ENCODE measurements at places on chromosomes 16 and 17.

- DNase-seq, result no peak
Observed at GRCh38 chr17:68061512-68062313, 26.2 kb downstream of the KPNA2 start.

DNA sequence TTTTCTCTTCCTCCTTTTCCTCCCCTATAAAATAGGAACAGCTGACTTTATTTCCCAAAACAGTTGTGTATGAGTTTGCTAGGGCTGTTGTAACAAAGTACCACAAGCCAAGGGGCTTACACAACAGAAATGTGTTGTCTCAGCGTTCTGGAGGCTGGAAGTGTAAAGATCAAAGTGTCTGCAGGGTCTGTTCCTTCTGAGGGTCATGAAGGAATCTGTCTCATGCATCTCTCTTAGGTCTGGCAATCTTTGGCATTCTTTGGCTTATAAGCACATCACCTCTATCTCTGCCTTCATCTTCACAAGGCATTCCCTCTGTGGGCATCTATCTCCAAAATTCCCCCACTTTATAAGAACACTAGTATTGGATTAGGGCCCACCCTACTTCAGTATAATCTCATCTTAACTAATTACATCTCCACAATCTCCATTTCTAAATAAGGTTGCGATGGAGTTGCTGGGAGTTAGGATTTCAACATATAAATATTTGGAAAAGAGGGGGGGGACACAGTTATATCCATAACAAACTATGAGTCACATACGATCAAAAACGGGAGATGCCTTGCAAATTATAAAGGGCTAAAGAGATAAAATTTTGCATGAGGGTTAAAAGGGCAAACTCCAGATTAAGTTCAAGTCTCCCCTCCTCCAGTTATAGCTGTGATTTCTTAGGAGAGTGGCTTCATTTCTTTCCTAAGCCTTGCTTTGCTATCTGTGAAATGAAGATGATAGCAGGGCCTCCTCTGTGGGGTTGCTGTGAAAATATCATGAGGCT is 109.7 kb downstream of the VAT1L start:
- no peak for DNase-seq

DNA sequence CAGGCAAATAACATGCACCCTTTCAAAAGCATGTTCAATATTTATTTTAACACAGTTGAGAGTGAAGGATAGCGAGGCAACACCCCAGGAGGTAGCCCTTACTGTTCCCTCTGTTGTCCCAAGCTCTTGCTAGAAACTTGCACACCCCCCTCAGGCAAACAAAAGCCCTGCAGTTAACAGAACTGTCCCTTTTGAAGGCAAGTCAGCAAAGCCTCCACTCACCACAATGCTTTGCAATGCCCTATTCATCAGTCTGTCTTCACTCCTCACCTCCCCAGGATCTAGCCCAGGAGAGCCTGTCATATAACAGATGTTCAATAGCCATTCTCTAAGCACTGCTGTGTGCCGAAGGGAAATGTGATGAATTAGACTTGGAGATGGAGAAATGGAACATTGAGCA is 3.5 kb upstream of the CNEP1R1 start:
- DNase-seq, result no peak

DNA sequence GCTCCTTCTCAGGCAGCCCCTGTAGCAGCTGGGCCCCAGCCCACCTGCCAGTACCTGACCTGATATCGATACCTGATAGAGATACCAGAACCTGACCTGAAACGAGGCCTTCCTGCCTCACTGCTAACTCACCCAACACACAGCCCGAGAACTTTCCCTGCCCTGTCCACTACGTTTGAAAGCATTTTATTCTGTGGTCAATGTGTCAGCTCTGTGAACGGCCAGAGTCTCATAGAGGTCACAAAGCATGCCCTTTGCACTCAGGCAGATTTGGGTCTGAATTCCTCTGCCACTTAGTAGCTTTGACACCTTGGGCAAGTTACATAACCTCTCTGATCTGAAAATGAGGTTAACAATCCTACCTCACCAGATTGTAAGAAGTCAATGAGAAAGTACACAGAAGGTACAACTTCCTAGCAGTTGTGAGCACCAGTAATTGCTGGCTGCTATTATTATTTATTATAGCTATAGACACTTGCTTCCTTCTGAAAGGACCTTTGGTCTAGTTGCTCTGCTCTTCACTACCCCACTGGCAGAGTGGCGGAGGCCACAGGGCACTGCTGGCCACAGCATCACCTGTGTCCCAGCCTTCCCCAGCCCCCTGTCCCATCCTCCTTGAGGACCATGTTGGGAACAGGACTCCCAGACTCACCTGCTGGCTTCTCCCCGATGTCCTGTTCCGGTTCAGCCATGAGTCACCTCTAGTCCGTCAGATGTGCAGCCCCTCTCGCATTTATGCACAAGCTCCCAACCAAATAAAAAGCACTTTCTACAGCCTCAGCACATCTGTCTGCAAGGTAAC is 895 bp downstream of the ANKRD40CL start:
- no peak for DNase-seq

GRCh38 chr17:10772425-10773380 is 31.2 kb downstream of the TMEM238L start:
- DNase-seq, result peak; percentile 42

DNA sequence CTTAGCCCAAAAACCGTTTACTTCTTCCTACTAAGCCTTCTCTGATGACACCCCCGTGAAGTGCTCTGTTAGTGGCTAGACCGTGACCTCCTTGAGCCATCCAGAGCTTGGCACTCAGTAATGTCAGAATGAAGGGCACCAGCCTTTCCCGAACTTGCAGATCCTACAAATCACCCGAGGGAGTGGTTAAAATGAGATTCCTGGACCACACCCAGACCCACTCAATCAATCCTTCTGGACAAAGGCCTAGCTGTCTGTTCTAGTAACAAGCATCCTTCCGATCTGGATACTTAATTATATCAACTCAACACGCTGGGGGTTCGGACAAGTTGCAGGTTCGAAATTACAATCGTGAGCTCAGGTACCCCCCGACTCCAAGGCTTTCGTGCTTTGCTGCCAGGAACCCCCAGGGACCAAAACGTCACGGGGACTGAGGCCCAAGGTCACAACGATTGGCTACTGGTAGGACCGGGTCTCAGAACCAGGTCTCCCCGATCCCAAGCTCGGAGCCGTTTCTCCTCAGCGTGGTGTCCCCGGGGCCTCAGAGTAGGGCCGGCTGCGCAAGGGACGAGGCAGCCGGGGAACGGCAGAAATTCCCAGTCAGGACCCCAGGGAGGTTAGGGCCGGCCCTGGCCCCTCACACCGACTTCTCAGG is 527 bp downstream of the CIAPIN1 start:
- DNase-seq, result no peak

DNA sequence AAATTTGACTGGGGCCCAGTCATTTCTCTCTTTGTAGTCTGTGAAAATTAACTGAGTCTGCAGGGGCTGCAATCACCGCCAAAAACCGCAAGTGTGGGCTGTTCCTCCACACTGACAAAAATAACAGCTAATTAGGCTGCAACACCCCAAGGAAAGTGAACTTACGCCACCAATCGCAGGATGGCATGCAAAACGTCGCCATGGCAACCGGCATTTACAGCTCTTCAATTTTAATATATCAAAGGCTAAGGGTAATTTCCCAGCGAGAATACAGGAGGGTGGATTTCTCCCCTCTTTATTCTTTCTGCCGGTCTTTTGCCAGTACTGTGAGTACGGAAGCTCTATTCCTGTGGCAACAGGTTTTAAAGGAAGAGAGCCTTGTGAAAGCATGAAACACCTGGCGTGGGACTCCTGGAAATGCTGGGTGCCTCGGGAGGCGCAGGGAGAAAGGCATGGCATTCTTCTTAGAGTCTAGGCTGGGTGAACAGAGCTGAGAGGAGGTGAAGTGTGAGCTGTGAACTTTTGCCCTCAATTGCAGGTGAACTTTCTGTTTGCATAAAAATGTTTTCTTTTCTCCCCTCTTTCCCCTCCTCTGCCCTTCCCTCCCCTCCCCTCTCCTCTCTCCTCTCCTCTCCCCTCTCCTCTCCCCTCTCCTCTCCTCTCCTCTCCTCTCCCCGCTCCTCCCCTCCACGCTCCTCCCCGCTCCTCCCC is 399.7 kb downstream of the XYLT1 start:
- DNase-seq, result peak; percentile 85

GRCh38 chr16:65414284-65414984 is 292.6 kb upstream of the CDH11 start:
- DNase-seq, result no peak

- no peak for DNase-seq
Observed at GRCh38 chr17:35731917-35732805, 722 bp downstream of the RASL10B start.

- no peak for DNase-seq
Observed at GRCh38 chr17:49993423-49994060, 1.5 kb downstream of the DLX3 start.

DNA sequence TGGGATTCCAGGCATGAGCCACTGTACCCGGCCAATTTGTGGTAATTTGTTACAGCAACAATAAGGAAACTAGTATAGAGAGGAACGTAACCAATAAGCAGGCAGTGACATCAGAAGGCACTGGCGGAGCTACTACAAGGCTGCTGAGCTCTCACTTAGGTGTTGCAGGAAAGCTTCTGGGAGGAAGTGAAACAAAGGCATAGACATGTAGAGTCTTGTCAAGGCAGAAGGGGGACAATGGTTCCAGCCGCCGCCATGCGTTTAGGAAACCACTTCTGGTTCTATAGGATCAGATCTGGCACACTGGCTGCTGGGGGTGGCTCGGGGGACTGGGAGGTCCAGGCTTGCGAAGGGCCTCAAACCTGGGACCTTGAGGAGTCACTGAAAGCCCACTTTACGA is 9.4 kb upstream of the CPSF4L start:
- DNase-seq, result no peak

DNA sequence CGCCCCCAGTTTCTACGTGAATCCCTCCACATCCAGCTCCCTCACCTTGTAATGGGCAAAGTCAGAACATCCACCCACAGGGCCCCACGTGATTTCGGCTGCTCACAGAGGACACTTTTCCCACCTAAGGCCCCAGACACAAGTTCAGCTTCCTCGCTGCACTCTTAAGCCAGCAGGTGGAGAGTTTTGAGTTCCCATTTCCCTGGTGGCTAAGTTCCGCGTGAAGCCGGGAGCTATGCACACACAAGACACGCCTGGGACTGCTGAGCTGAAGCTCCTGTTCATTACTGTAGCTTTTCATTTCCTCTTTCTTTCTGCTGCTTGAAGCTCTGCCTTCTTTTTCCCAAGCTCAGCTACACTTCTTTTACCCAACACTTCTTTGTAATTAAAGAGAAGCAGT is 273.8 kb downstream of the NPIPA8 start:
- no peak for DNase-seq

DNA sequence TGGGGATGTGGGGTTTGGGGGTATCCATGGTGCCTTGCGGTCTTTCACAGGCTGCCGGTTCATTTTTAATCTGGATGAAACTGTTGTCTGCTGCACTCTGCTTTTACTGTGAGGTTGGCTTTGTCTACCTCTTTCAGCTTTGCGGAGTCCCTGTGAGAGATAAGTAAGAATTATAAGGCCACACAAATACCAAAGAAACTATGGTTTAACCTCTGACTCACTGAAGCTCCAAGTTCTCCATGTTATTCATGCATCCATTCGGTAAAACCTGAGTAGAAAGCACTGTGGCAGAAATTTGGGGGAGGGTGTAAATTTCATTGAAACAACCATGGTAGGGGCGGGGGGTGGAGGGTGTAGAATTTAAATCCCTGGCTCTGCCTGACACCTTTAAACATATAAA is 30.5 kb downstream of the KIAA0753 start:
- no peak for DNase-seq

DNA sequence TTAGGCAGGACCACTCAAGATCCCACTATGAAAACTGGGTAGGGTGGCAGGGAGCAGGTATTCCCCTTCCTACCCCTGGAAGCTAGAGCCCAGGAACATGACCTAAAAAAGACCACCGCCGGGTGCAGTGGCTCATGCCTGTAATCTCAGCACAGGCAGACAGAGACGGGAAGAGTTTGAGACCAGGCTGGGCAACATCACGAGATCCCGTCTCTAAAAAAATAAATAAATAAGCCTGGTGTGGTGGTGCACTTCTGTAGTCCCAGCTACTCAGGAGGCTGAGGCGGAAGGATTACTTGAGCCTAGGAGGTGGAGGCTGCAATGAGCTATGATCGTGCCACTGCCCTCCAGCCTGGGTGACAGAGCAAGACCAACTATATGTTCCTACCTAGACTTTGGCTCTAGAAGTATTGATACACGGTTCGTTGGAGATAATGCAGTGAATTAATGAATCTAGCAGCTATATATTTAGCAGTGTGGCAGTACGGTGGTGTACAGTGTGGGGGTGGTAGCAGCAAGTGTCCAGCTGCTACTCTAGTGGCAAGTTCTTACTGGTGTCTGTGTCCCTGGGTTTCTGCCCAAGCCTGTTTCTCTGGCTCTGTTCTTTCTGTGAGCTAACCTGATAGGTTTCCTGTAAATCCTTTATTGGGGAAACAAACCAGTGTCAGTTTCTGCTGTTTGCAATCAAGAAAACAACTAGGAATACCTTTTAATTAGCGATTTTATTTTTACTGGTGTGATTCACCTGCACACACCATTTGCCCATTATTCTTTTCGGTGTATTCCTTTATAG is 3.3 kb upstream of the USP31 start:
- DNase-seq, result no peak

- no peak for DNase-seq
Observed at GRCh38 chr16:11020792-11021551, 76.6 kb downstream of the CLEC16A start.

DNA sequence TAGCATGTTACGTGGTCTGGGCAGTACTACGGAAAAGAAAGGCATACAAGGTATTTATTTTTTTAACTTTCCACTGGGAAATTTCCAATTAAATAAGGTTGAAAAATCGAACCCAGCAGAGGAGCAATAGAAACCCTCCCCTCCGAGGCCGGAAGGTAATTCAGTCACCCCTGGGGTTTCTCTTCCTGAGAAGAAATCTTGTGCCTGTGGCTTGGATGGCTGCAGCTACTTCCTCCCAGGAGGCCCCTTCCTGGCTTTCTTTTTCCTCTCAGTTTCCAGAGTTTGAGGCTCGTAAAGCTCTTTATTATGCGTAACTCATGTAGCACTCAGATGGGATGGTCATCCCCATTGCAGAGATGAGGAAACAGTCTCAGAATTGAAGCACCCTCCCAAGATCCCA is 140.3 kb downstream of the ASIC2 start:
- DNase-seq, result no peak

GRCh38 chr17:28712032-28712704 is 480 bp upstream of the PROCA1 start:
- DNase-seq, result no peak

DNA sequence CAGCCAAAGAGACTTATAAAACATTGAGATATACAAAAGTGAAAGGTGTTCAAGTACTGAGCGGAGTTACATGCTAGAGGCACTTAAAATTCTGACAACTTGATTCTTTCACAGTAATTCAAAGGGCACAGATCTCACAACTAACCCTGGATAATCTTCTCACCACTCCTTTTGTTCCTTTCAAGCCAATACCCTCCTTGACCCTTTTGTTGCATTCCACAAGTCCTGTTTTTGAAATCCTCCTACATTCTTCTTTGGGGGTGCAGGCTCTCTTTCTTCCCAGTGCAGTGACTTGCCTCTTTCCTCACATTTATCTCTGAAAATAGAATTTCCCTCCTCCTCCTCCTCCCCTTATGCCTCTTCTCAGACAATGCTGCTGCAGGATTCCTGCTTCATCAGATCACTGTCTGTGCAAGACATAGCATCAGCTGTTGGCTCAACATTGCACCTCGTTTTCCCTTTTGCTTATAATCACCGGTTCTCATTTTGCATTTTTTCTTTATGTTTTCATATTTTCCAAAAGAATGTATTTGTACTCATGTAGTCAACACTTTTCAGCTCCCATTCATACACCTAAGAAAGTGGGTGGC is 199.3 kb downstream of the CDH8 start:
- peak; percentile 42 for DNase-seq
